ENCODE measurements at places on chromosomes 6 and 20.

- no peak for DNase-seq
Observed at GRCh38 chr20:61435823-61436220, 183.8 kb downstream of the CDH4 start.

DNA sequence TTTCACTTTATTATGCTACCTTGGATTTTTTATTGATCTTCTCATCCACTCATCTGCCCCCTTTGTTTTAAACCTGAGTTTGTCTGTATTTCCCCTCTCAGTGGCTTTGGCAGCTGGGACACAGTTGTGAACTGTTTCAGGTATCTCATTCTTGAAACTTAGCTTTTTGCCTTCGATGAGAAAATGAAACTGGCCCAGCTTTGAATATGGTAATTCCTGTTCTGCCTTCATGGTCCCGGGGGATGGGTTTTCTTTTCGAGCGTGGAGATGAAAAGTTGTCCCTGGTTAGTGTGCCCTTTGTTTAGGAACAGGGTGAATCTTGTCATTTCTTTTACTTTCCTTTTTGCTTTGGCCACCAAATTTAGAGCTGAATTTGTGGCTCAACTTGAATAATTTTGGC lies 25.6 kb downstream of the DHX35 start:
- DNase-seq, result no peak

- DNase-seq, result peak; percentile 89
Observed at GRCh38 chr6:31575335-31575901, at the start of gene TNF. TNF (plus strand) TSS chr6:31575565; CDS start chr6:31575742, 177 bp downstream.

DNA sequence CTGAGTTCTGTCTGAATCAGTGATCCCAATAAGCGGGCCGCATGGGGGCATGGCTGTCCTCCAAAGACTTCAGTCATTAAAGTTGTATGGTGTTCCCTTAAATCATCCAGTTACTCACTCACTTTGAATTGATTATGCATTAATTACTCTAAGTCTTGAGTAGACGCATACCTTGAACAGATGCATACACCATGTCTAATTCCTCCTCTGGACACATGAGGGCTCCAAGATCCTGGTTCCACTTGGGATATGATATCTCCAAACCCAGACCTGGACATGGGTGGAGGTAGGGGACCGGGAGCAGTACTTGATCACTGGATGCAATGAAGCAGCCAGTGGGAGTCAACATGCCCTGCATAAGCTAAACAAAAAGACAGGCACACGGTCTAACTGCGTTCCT lies 204.5 kb downstream of the FNDC1 start:
- DNase-seq, result no peak

- no peak for DNase-seq
Observed at GRCh38 chr20:25856256-25856884, 159.7 kb upstream of the ZNF337 start.
